ENCODE measurements at places on chromosomes 4 and X. TPM values are rescaled to one million over a fixed set of nuclear protein-coding genes. Genes with fewer than 3 reads are reported as not detected.

DNA sequence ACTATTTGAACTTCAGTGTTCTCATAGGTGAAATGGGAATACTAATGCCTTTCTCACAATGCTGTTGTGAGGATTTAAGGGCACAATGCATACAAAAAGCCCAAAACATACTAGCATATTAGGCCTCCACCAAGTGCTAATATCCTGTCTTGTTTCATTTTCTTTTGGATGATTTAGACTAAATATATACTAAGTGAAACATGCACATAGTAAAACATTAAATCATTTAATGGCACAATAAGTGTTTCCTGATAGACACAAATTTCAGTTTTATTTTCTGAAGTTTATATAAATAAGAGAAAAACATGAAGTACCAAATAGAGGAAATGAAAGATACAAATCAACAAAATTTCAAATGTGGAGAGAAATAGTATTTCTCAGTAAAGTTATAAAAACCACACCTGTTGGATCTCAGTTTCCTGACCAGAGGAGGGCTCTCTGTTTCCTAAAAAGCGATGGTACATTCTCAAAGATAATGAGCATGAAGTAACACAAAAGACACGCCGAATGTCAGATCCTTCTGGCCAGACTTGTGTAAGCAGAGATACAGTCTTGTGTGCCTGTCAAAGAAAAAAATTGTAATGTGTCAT is 25.1 kb downstream of the DDX60 start:
- no peak for DNase-seq

- no peak for DNase-seq
Observed at GRCh38 chr4:174406383-174406782, 115.9 kb downstream of the HPGD start.

GRCh38 chr4:42396752-42397634 is at the start of gene SHISA3:
Gene SHISA3 (plus strand): TSS chr4:42397488. CDS start chr4:42398057, 569 bp downstream.
- no peak for DNase-seq

GRCh38 chr4:52714597-52715254 is 36.5 kb downstream of the ERVMER34-1 start:
- no peak for DNase-seq

GRCh38 chr4:95129031-95129430 is 371.3 kb downstream of the BMPR1B start:
- DNase-seq: no peak

DNA sequence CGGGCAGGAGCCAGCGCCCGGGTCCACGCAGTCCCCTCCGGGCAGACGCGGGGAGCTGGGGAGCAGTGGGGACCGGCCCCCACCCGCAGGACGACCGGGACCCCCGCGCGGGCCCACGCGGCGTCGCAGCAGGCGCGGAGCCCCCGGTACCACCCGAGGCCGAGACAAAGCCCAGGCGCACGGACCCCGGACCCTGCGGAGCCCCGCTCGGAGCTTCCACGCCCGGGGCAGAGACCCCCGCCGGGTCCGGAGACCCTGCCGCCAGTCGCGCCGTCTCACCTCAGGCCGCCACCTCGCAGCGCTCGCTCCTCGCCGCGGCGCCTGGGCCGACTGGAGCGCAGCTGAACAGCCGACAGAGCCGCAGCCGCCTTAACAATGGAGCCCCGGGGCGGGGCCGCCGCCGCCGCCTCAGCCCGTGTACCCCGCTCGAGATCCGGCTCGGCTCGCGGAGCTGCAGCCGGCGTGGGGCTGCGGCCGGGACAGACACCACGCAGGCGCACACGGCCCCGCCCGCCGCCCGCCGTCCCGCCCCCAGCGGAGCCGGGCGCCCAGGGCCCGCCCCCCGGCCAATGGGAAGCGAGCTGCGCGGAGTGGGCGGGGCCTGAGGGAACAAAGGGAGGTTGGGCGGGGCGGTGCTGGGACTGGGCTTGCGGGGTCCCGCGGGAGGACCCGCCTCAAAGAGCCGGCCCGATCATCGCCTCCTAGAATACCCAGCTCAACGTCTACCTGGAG is at the start of gene AFAP1:
Gene AFAP1 (minus strand): TSS at position 485 of the 732 bp plus-strand sequence. CDS start 67,783 bp downstream, outside the sequence.
- peak; percentile 97 for DNase-seq

Gene POU4F2
- total RNA-seq: not detected
